ENCODE measurements at places on chromosomes 4 and X. TPM values are rescaled to one million over a fixed set of nuclear protein-coding genes. Genes with fewer than 3 reads are reported as not detected.

DNA sequence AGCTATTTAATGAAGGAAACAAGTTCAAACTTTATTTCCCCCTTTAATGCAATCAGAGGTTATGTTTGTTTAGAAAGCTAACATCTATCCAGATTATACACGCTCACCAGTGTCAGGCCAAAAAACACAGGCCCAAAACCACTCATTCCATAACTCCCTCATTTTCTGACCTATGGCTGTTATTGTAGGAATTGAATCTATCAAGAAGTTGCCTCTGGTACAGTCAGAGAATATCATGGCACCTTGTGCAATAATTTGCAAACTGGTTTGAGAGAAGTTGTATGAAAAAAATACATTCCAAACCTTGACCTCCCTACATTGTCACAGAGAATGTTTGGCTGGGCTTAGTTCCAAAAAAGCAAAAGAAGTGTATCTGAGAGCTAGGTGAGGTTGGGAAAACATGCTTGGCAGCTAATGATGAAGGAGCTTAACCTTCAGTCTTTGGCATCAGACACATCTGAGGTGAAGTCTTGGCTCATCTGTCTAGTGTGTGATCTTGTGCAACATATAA lies 591.0 kb downstream of the ANKRD50 start:
- no peaks in the 10 kb centered on the region for H3K4me1 ChIP-seq
- no peak for DNase-seq
- no peak overlapping the region for H3K27ac ChIP-seq
- H3K4me3 ChIP-seq: no peak overlapping the region

GRCh38 chr4:21641696-21642095 lies 306.9 kb downstream of the KCNIP4 start:
- no peaks in the 10 kb centered on the region for H3K4me1 ChIP-seq
- no peaks in the 10 kb centered on the region for H3K36me3 ChIP-seq
- no peak overlapping the region for H3K4me3 ChIP-seq
- no peaks in the 10 kb centered on the region for H3K27me3 ChIP-seq

- H3K27ac ChIP-seq: no peak overlapping the region
- H3K27me3 ChIP-seq: no peaks in the 10 kb centered on the region
- DNase-seq: no peak
- H3K4me3 ChIP-seq: no peak overlapping the region
- H3K36me3 ChIP-seq: no peaks in the 10 kb centered on the region
Measured at GRCh38 chrX:64169988-64170387, 35.5 kb downstream of the AMER1 start.

DNA sequence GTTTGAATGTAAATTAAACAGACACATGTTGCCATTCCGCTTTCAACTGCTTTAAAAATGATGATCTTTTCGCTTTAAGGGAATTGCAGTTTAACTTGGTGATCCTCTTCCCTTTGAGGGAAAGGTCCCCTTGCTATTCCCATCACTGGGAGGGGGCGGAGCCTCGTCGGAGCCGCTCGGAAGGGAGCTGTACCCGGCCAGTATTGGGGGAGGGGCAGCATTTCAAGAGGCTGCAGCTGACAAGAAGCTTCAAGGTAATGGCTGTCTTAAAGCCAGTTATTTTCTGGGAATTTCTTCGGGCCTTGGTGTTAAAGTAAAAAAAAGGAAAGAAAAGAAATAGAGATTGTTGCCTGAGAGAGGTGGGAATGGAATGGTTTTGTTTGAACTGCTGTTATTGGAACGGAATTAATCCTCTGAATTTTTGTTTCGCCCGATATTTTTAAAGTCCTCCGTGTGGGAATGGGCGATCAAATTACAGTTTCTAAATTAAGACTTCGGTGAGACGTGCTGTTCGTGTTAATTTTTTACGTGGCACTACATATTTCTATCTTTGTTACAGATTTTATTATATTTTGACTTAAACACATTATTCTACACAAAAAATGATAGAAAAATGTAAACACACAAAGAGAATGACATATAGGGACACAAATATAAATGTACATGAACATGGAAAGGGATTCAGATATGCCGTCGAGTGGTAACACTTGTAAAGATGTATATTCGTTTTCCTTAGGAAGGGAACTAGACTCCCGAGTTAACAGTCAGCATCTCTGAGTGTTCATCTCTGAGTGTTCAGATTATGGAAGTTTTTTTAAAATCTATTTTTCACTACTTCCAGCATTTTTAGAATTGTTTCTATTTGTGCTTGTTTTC lies 9.2 kb downstream of the PWWP3B start:
- H3K27ac ChIP-seq: no peak overlapping the region
- H3K36me3 ChIP-seq: no peaks in the 10 kb centered on the region
- H3K27me3 ChIP-seq: no peaks in the 10 kb centered on the region
- DNase-seq: peak; percentile 83
- H3K4me1 ChIP-seq: peaks cover 5% of the 10 kb centered on the region

- H3K4me1 ChIP-seq: no peaks in the 10 kb centered on the region
- H3K27me3 ChIP-seq: no peaks in the 10 kb centered on the region
- no peak for DNase-seq
- no peaks in the 10 kb centered on the region for H3K36me3 ChIP-seq
- no peak overlapping the region for H3K27ac ChIP-seq
Measured at GRCh38 chr4:173685165-173685830, 155.3 kb upstream of the HAND2 start.

GRCh38 chrX:111102636-111103035 lies 6.6 kb downstream of the PAK3 start:
- DNase-seq: no peak
- H3K4me1 ChIP-seq: peaks cover 13% of the 10 kb centered on the region
- H3K36me3 ChIP-seq: no peaks in the 10 kb centered on the region
- H3K27me3 ChIP-seq: no peaks in the 10 kb centered on the region

DNA sequence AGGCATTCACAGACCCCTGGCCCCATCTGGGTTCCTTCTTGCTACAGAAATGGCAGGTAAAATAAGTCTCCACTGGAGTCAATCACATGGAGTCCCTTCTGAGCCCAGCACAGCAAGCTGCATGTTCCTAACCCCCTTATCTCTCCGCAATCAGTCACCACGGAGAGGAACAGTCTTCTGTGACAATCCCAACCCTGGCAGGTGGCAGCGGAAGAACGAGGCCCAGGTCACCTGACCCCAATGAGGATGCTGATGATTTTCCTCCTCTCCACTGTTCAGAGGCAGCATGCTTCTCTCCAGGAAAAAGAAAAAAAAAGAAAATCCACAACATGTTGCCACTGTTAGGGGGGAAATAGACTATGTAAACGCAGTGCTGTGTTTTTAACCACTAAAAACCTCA lies 50.1 kb downstream of the TSPAN5 start:
- H3K27ac ChIP-seq: no peak overlapping the region
- DNase-seq: no peak
- no peaks in the 10 kb centered on the region for H3K27me3 ChIP-seq
- H3K4me3 ChIP-seq: no peak overlapping the region
- H3K36me3 ChIP-seq: no peaks in the 10 kb centered on the region
- peaks cover 57% of the 10 kb centered on the region for H3K4me1 ChIP-seq

- DNase-seq: no peak
- no peak overlapping the region for H3K27ac ChIP-seq
- no peak overlapping the region for H3K4me3 ChIP-seq
- no peaks in the 10 kb centered on the region for H3K27me3 ChIP-seq
- H3K36me3 ChIP-seq: no peaks in the 10 kb centered on the region
- H3K4me1 ChIP-seq: no peaks in the 10 kb centered on the region
Measured at GRCh38 chrX:12149670-12150407, 11.6 kb downstream of the FRMPD4 start.

Gene MAEA
- total RNA-seq: 38.2 TPM

Gene RAB9B
- 2.2 TPM for total RNA-seq

Gene GLOD5
- total RNA-seq: not detected

Gene CCKAR
- total RNA-seq: not detected

Gene HTN1
- total RNA-seq: not detected

Gene APLN
- 0.46 TPM for total RNA-seq
